ENCODE measurements at places on chromosomes 2 and 18.

DNA sequence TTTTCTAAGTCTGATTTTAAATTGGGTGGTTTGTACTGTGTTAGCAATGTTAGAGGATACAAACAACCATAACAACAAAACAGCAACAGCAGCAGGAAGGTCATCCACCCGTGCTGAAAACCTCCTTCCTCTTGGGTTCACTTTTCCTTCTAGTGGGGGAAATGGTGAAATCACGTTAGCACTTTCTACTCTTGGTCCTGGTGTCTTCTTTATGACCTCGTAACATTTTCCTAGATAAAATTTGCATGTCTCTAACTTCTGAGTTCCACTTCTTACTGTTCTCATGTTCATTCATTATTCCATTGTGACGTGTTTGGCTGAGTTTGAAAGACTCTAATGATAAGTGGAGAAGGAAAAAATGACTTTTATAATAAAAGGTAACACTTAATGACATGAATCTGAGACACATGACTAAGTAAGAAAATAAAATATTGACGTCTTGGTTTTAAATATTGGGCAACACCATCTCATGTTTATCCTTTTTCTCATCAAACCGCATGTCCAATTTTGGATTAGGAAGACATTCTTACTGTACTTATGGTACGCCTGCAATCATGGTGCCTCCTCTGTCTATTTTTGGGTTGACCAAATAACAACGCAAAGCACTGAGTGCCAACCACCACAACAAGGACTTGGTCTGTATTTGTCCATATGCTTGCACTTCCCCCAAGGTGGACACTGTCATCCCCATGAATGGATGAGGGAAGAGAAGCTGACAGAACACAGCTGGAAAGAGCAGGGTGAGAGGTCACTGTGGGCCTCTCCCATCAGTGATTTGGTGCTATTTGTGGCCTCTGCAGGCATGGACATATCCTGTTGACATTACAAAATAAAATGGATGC, 25.7 kb upstream of the IL1R1 start:
- DNase-seq: no peak

GRCh38 chr2:3094999-3095958, 282.3 kb downstream of the EIPR1 start:
- DNase-seq: no peak

- no peak for DNase-seq
Observed at GRCh38 chr2:52000151-52000855, 968.4 kb upstream of the NRXN1 start.

- no peak for DNase-seq
Observed at GRCh38 chr2:214747992-214748391, 61.5 kb downstream of the BARD1 start.

- no peak for DNase-seq
Observed at GRCh38 chr2:176122052-176122682, 352 bp upstream of the HOXD9 start.

- no peak for DNase-seq
Observed at GRCh38 chr2:162919111-162919510, 80.5 kb upstream of the KCNH7 start.

DNA sequence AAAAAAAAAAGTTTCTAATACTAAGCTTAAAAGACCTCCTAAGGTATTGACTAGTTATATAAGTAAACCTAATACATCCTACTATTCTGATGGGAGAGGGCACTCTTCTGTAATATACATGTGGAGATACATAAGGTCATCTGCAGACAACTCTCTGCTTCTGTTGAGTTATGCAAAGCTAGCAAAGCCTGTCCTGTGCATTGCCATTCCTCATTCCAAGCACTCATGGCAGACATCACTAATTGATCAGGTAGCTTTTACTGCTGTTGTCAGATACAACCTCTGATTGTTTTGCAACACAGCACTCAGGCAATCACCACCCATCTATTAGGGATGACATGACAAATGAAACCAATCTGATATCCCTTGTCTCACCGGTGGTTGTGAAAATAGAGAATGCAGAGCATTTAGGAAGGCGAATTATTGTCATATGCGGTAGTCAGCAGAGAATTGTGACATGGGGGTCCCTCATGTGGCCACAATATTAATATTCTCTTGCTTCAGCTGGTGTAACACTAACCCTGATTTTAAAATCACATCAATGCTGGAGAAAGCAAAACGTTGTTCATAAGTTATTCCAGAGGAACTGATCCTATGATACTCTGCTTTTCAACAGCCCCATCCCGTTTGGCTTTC, 416.5 kb upstream of the GYPC start:
- DNase-seq: no peak

GRCh38 chr2:101300164-101300563, 8.3 kb downstream of the RNF149 start:
- DNase-seq: no peak

- DNase-seq: no peak
Observed at GRCh38 chr18:50284255-50284885, 3.0 kb upstream of the MBD1 start.

GRCh38 chr2:225668606-225669266, 269.2 kb downstream of the NYAP2 start:
- peak; percentile 74 for DNase-seq

DNA sequence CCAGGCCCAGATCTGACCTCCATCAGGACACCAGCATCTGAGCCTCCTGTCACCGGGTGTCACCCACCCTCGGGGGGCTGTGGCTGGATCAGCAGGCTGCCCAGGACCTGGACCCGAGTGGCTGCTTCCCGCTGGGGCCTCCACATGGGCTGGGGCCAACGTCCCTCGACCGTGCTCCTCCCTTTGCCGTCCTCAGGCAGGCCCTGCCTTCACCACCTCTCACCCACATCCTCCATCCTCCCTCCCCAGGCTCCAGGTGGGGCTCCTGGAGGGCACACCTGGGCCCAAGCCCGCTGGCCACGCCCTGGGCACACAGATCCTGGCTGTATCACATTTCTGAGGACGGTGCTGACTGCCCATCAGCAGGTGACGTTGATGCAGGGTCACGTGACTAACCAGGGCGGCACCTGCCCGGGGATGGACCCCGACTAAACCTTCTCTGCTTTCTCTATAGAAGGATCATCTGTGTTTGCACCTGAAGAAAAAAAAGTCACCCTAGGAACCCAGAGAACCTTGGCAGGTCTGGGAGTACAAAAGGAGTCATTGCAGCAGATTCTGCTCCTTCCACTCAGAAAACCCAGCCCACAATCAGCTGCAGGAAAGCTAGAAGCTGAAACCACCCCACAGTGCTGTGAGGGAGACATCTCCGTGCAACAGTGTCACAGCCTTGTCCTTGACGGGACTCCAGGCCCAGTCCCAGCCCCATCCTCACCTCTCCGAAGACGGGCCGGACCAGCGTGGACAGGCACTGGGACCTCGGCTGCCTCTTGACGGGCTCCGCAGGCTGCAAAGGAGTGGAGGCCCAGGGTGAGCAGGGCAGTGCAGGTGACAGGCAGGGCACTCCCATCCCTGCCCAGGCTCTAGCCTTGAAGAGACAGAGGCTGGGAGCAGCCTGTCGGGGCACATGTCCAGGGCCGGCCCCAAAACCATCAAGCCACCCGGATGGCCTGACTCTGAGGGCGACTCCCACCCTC, 11.2 kb downstream of the STK25 start:
- DNase-seq: no peak

DNA sequence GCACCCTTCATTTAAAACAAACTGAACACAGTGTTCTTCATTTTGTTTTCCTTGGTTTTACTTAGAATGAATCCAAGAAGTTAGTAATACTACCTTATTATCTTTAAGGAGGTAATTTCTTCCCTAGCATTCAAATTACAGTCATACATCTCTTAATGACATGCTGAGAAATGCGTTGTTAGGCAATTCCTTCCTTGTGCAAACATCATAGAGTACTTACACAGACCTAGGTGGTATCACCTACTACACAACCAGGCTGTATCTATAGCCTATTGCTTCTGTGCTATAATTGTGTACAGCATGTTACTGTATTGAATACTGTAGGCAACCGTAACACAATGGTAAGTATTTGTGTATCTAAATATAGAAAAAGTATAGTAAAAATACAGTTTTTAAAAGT, 8.4 kb upstream of the CABYR start:
- DNase-seq: no peak

DNA sequence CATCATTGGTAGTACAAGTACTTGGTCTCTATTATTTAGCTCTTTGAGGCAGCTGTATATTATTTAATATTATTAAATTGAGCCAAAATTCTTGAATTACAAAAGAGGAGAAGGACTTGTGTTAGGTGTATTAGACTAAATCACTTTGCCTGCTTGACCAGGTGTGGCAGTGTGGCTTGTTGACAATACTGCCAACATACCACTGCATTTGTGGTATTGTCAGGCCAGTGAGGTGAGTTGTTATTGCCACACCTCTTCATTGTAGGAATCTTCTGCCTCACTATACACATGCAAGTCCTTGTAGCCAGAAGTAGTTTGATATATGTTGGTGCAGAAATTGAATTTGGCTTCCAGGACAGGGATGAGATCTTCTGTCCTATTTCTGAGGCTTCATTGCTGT, 40.5 kb downstream of the CYP20A1 start:
- DNase-seq: no peak

DNA sequence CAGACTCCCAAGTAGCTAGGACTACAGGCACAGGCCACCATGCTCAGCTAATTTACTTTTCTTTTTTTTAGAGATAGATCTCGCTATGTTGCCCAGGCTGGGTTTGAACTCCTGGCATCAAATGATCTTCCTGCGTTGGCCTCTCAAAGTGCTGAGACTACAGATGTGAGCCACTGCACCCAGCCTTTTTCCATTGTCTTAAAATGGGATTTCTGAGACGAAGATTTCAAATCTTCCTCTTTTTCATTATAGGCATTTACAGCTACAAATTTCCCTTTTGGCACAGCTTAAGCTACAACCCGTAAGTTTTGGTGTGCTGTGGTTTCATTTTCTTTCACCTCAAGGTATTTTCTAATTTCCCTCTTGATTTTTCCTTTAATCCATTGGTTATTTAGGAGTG, 8.6 kb downstream of the GNLY start:
- no peak for DNase-seq

DNA sequence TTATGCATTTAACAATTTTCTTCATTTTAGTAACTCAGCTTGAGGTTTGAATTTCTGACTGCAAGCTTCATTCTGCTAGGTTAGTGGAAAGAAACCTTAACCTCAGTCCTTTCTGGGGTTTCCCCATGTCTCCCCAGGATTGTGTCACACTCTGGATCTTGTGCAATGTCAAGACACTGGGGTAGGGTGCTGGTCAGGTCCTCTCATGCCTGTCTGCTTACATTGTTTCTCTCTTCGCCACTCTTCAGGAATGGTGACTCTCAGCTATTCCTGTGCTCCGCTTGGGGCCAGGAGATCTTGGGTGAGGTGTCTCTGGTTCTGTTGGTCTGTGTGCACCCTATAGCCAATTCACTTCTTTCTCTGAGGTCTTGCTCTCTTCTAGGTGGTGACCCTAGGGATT, 23.9 kb downstream of the CTLA4 start:
- DNase-seq: no peak
